ENCODE measurements at places on chromosomes 1 and 21.

DNA sequence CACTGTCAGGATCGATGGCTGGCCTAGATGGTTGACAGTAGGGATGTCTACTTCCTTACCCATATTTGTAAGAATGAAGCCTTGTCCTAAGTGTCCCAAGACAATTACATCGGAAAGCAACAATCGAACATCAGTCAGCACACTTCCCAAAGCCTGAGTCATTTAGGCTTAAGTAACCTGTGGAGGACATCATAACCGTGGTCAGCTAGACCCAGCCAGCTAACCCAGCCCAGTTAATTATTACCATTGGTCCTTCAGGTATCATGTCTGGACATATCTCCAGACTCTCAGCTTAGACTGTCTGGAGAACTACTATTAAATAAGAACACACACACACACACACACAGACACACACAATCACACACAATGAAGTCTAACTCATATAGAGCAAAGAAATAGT is 264.7 kb downstream of the TRABD2B start:
- DNase-seq, result no peak

DNA sequence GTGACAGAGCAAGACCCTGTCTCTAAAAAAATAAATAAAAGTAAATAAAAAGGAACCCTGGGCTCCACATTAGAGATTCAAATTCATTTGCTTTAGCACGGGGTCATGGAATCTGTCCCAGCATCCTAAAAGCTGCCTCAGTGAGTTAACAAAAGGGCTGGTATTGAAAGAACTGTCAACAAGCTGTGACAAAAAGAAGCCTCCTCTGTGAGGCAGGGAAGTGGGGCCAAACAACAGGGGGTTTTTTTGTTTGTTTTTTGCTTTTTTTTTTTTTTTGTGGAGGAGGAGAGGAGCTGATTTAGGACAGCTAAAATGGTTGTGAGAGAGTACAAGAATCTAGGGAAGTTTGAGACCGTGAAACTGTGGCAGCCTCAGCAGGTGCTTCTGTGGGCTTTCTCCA is 115.7 kb downstream of the LIPI start:
- DNase-seq, result no peak

DNA sequence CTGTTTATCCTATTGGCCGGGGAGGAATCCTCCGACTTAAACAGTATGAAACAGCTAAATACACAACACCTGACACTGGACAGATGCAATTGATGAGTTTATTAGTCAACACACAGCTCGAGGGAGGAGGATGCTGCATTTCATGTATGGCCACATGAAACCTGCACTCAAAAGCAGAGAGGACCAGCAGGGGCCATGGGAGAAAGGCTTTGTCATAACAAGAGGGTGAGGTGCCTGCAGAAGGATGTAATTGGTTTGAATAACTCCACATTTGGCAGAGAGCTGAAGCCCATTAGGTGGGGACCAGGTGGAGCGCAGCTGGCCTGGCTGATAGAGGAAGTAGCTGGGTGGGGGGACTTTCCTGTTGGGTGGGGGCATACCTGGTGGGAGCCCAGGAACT is 599.1 kb downstream of the PTPRU start:
- DNase-seq, result peak; percentile 51

- DNase-seq, result no peak
These were observed 22.5 kb upstream of the UHMK1 start for GRCh38 chr1:162475089-162475488.

- DNase-seq, result peak; percentile 68
These were observed 20.4 kb upstream of the TARBP1 start for GRCh38 chr1:234499119-234499942.

GRCh38 chr1:201882665-201883132 is 6.0 kb upstream of the SHISA4 start:
- DNase-seq, result no peak

DNA sequence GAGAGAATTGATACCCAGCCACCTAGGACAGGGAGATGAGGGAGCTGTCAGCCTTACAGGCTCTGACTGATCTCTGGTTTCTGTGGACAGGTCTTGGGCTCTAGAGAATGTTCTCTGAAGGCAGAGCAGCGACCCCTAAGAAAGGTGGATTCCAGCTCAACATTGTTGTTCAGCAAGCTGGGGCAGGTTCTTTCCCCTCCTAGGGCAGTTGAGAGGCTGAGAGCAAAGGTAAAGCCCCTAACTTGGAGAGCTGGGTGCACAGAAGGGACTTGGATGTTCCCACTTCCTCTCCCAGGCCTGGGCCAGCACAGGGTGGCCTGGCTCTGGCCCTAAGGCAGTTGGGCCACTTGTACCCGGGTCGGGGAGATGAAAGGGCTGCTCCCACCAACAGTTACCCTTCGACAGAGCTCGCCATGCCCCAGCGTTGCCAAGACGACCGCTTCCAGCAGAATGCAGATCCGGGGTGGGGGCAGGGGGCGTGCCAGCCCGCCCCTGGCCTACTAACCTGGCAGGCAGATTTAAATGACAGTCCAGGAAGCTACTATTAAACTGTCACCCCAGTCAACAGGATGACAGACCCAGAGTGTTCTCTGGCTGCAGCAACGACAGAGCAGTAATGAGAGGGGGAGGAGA is 31.6 kb downstream of the LRP8 start:
- no peak for DNase-seq

GRCh38 chr1:81008293-81008692 is 792.4 kb upstream of the ADGRL2 start:
- no peak for DNase-seq

- DNase-seq, result no peak
These were observed 25.3 kb upstream of the POFUT2 start for GRCh38 chr21:45313015-45313414.

DNA sequence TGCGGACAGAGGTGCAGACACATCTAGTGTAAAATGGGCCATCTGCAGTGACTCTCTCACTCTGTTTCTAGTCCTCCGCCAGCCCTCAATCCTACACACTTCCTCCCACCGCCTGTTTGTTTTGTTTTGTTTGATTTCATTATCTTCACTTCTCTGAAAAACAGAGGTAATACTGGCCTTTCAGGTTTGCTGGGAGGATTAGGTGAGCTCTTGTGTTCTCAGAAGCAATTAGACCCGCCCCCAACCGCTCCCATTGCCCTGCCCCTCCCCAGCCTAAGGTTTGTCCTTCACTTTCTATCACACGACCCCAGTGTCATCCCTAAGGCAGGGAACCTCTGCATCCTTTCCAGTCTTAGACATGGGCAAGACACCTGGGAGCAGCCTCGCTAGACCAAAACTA is 43.2 kb upstream of the TACSTD2 start:
- DNase-seq, result peak; percentile 5

GRCh38 chr1:244843148-244843978 is 7.9 kb downstream of the COX20 start:
- no peak for DNase-seq

GRCh38 chr1:29304025-29304684 is 67.8 kb downstream of the PTPRU start:
- DNase-seq, result no peak

GRCh38 chr1:222331340-222331739 is 216.6 kb downstream of the HHIPL2 start:
- DNase-seq, result no peak

DNA sequence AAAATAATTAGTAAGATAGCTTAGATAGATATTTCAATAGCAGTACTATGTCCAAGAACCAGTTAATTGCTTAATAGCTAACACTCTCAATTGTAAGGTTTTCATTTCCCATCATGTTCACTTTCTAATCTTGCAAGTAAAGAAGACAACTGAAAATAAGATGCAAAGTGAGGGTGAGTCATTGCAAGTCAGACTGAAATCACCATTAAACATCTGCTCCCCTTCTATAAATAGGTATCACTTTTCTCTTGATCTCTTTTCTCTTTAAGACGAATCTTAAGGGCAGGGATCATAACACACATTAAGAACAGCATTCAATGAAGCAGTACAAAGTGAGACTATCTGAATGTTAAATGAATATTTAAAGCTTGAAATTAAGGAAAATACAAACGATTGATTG is 40.4 kb downstream of the UBR4 start:
- DNase-seq, result no peak
